ENCODE measurements at places on chromosomes 2 and 18.

GRCh38 chr2:214560618-214561190 lies 149.8 kb downstream of the VWC2L start:
- DNase-seq, result no peak

DNA sequence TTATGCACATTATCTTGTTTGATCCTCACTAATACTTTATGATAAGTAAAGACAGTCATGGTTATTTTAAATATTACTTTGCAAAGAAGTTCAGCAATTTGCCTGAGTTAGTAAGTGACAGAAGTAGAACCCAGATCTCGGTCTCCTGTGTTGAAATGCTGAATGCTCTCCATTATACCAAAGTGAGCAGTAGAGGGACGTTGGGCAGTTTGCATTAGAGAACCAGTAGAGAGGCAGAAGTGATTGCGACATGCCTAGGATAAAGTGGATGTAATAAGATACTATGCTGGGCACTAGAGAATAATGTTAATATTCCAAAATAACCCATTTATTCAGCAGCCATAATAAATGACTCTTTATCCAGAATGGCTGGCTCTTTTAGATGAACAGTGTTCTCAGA lies 201.0 kb downstream of the PMAIP1 start:
- no peak for DNase-seq

- DNase-seq, result no peak
These were observed 731.7 kb upstream of the ID2 start for GRCh38 chr2:7950035-7950612.

DNA sequence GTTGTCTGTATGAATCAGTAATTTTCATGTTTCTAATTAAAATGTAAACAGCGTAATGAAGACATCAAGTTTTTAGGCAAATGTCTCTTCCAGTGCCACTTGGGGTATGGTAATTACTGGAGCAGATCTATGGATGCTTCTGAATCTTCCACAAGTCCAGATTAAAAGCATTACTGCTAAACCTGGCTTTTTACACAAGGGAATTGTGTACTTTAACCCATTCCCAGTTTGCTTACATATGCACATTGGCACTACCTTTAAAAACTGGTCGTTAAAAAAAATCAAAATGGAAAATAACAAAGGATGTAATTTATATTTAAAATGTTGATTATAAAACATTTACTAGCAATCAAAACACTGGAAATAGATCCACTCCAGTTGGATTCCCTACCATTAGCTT lies 19.7 kb downstream of the FIGN start:
- DNase-seq, result no peak

GRCh38 chr18:29871246-29871645 lies 1171.3 kb downstream of the DSC3 start:
- no peak for DNase-seq

DNA sequence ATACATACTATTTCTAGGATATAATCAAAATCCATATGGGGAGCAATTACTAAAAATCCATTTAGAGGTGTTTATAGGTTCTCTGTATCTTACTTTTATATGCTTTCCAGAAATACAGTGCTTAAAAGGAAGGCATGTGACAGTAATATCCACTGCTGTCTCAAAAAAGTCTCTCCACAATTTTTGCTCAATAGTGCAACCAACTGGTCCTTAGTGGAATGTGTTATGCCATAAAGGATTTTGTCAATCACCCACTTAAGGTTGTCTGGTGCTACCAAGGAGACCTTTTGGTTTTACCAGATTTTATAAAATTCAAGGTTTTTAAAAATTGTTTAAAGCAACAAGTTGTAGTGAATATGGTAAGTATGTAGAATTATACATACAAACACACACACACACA lies 328.5 kb upstream of the DSEL start:
- no peak for DNase-seq

- no peak for DNase-seq
These were observed 826.0 kb downstream of the PLCL1 start for GRCh38 chr2:198630384-198630783.

DNA sequence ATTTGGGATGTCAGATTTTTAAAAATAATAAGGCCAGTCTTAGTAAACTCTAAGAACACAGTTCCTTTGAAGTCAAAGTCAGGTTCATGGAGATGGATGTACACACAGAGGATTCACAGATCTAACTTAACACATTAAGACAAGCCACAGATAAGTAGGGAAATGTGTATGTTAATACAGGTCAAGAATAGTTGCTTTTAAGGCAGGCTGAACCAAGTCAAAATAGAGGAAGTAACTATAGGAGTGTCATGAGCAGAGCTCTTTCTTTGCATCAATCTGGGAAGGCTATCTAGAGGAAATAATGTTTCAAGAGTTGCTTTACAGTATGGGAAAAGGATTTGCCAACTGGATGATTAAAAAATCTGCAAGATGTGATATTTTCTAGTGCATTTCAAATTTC lies 128.0 kb upstream of the FBXO11 start:
- DNase-seq, result no peak

GRCh38 chr2:175318542-175318941 lies 137.0 kb upstream of the ATP5MC3 start:
- no peak for DNase-seq

DNA sequence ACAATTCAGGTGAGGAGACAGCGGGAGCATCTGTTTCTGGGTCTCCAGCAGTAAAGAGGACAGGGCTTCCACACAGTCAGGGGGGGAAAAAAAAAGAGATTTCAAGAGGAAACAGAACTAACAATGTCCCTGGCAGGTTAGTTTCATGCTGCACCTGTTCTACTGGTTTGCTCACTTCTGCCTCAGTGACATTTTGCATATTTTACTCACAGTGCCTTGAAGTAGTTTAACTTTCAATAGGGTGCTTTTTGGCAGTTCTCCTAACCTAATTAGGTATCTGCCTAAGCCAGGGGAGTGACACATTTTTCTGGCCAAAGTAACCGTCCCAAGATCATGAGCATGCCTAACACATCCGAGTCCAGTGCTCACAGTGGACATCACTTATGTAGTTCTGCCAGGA lies 109.0 kb upstream of the ALK start:
- DNase-seq, result no peak

DNA sequence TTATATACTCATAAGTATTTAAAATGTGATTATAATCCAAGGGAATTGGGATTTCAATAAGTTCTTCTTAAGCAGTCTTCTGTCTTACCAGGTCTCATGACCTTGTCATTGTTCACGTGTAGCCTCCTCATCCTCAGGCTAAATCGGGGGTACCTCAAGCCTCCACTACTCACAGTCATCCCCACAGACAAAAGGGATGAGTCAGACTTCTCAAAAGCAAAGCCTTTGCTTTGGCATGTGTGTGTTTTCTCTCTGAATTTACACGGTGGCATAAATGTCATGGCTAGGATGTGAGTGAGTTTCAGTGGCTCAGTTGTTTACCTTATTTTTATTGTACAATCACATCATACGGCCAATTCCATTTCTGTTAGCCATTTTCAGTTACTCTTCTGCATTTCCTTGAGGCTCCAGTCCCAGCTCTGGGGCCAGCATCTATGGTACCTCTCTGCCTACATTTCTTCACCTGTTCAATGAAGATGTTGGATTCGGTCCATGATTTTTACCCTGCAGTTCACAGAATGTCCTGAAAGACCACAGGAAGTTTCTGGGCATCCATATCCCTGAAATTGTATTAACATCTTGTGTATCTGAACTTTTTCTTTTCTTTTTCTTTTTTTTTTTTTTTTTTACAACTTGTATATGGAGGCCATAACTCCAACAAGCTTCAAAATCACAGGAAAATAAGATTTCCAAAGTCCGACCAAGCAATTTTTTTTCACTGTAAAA lies 195.3 kb downstream of the FHOD3 start:
- no peak for DNase-seq

GRCh38 chr18:38932752-38933151 lies 1367.2 kb upstream of the CELF4 start:
- DNase-seq, result no peak

GRCh38 chr2:7329465-7329864 lies 412.3 kb downstream of the RNF144A start:
- DNase-seq, result no peak

DNA sequence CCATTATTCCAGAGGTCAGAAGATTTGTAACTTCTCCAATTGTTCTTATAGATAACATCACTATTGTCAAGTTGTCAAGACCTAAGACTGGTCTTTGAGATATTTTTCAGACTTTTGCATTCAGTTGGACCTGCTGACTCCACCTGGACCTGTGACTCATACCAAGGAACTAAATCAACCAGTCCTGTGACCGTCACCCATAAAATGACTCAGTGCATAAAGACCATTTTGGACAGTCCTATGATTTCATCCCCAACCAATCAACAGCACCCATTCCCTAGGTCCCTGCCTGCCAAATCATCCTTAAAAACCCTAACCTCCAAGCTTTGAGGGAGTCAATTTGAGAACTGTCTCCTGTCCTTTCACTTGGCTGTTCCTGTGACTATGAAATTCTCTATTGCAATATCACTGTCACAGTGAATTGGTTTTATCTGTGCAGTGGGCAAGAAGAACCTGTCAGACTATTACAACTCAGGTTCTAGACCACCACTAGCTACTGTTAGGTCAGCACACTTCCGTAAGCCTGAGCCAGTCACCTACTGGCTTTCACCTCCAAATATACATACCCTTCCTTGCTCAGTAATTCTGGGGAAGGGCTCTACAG lies 17.1 kb downstream of the DPP4 start:
- no peak for DNase-seq

GRCh38 chr2:46952171-46952570 lies 36.6 kb upstream of the MCFD2 start:
- no peak for DNase-seq

All from NCI-H1436 treated with DMSO at 0.1 percent for 48 hours (cell line).